Hematopoietic multipotent progenitor cell (in vitro differentiated cells): ENCODE measurements at places on chromosomes 3 and 15. TPM values are rescaled to one million over a fixed set of nuclear protein-coding genes. Genes with fewer than 3 reads are reported as not detected.
A peak's percentile ranks its signal among the peaks of the same experiment; 100 is the strongest.

- no peak for DNase-seq
Measured at GRCh38 chr3:141643391-141643790, 94.7 kb upstream of the RNF7 start.

DNA sequence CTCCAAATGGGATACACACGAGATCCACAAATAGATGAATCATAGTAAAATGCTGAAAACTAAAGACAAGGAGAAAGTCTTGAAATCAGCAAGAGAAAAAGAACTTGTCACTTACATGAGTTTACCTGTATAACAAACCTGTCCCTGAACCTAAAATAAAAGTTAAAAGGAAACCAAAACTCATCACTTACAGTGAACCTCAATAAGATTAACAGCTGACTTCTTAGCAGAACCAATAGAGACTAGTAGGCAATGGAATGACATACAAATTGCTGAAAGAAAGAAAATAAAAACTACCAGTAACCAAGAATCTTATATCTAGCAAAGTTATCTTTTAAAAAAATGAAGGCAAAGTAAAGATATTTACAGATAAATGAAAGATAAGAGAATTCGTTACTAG lies 27.4 kb downstream of the SEC22A start:
- peak; percentile 27 for DNase-seq

GRCh38 chr3:99626417-99626788 lies 12.0 kb upstream of the COL8A1 start:
- DNase-seq, result no peak

DNA sequence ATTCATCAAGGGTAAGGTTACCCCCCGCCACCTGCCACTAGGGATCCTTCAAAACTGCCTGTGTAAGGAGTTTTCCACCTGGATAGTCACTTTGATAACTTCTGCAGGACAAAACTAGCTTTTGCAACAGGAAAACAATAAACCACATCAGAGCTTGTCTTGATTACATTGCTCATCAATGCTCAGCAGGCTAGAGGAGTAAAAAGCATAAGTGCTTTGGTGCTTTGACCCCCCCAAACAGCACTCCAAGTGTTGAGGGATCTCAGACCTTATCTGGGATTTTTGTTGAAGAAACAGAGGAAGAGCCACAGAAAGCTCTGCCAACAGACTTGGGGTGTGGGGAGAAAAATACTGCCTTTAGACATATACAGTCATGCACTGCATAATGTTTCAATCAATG lies 10.8 kb upstream of the PHLDB2 start:
- no peak for DNase-seq

GRCh38 chr3:169227911-169228310 lies 435.6 kb downstream of the MECOM start:
- peak; percentile 92 for DNase-seq

Gene FGF12
- not detected for total RNA-seq
